ENCODE measurements at places on chromosomes 12 and 14.

DNA sequence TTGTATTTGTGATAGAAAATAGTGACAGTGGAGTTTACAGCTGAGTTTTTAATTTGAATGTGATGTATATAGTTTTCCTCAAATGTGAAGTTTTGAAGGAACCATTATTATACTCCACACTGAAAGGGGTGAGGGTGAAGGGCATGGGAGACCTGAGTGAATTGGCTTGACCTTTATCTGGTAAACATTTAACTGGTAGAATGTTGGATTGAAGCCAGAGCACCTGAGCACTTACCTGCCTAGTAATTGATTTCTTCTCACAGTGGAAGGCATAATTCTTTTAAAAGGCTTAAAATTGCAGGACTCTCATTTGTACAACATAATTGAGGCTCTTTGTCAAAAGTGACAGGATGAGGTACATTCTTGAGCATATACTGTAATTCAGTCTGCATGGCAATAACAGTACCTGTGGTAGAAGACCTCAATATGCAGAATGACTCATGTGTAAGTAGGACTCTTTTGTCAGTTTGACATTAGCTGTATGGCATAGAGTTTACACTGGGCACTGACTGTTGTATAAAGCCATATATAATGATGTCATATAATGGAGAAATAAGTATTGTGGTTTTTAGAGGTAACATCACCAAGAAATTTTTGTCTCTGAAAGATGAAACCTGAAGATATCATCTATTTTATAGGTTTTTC, 309.6 kb downstream of the TMTC2 start:
- no peak for DNase-seq

- DNase-seq: no peak
These were observed 49.1 kb upstream of the CAND1 start for GRCh38 chr12:67220065-67220464.

DNA sequence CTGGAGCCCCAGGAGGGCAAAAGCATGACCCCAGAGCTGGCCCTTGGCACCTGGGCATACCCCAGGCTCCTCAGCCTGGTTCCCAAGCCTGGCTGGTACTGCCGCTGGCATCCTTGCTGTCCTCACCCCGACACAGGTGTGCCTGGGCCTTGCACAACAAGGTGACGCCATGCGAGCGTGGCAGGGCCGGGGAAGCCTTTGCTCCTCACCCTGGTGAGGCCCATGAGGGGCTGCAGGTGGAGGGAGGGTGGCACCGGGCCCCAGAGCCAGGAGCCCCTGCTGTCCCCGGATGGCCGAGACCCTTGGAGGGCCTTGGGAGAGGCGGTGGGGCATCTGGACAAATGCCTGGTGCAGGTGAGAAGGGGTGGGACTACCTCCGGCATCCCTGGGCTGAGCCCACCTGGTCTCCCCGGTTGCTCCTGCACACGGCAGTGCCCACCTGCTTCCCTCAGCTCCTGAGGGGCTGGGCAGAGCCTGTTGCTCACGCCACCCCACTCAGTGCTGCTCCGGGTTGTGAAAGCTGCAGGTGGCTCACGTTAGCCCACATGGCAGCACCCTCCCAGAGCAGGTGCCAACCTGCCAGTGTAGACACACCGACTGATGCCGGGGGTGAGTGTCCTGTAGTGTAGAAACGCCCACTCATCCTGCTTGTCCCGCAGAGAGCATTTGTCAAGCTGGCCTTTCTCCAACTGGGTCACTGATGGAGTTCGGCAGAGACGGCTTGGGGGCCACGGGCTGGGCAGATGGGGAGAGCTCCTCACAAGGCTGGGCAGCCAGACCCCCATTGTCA, 24.6 kb upstream of the KIF26A start:
- DNase-seq: no peak

DNA sequence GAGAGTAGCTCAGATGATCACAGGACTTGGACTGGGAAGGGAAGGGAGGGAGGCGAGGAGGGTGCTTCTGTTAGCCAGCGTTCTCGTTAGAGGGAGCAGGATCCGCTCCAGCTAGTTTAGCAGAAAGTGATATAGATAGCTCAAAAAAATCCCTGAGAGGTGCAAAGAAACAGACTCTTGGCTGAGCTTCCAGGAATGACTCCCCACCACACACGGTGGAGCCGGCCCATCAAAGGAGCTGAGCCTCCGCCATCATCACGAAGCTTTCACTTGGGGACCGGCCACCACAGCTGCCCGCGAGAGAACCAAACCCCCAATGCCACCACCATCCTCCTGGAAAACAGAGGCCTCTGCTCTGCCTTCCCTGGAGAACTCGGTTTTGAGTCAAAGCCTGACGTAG, 124.6 kb upstream of the BCL2L14 start:
- no peak for DNase-seq

GRCh38 chr12:110556705-110557104, 26.4 kb downstream of the PPTC7 start:
- no peak for DNase-seq

DNA sequence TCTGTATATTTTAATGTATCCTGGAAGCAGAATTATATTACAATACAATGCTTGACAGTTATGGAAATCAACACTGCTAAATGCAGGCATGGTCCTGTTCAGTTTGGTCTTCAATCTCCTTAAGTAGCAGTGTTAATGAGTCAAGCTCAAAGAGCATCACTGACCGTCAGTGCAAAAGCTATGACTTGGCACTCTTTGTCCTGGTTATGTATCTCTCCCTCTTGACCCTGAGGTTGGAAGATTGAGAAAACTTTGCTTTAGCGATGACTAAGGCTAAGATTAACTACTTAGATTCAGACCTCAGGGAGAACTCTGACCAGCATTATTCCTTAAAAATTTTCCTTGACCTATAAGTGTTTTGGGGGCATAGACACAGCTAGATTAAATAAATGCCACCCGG, 10.9 kb downstream of the CLEC7A start:
- no peak for DNase-seq

- no peak for DNase-seq
These were observed 73.7 kb downstream of the CIT start for GRCh38 chr12:119803381-119803791.

GRCh38 chr14:97120611-97121031, 323.4 kb downstream of the VRK1 start:
- peak; percentile 48 for DNase-seq

- no peak for DNase-seq
These were observed 28.6 kb upstream of the CEBPE start for GRCh38 chr14:23147676-23148075.

GRCh38 chr12:7624478-7624877, 41.2 kb downstream of the APOBEC1 start:
- DNase-seq: no peak

GRCh38 chr12:32444895-32445294, 45.5 kb downstream of the FGD4 start:
- DNase-seq: no peak

DNA sequence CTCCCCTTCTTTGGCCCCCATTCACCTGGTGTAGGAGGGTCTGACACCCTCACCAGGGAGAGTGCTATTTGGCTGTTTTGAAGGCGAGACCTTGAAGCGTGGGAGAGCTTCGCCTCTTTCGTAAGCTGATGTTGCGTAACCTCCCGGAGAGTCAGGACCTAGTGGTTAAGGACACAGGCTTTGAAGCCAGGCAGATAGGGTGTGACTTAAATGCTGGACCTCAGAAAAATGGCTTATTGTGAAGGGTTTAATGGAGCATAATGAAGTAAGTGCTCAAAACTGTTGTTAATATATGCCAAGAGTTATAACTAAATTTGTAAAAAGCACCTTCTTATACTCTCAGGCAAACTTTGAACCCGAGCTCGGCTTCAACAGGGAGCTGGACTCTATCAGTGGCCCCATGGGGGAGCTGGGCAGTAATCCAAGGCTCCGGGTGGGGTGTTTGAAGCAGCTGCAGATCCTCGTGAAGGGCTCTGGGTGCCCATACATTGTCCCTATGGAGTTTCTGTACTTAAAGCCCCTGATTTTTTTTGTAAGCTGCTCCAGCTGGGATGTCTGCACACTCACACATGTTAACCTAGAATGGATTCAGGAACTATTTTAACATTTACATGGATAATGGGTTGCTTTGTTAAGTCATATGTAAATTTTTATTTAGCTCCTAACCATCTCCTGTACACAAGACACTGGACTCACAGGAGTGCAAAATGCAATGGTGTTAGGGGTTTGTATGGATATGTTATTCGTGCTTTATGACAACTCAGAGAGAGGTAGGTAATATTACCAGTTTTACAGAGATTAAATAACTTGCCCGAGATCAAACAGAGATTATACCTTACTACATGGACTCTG, 26.0 kb downstream of the PPFIBP1 start:
- DNase-seq: no peak

- no peak for DNase-seq
These were observed 155.5 kb upstream of the RGS6 start for GRCh38 chr14:71776471-71777360.

DNA sequence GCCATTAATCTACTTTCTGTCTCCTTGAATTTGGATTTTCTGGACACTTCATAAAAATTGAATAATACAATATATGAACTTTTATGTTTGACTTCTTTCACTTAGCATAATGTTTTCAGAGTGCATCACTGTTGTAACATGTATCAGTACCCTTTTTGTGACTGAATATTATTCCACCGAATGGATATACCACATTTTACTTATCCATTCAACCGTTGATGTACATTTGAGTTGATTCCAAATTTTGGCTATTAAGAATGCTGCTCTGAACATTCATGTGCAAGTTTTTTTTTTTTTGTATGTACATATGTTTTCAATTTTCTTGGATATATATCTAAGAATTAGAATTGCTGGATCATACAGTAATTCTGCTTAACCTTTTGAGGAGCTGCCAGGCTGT, 43.2 kb downstream of the CPSF2 start:
- DNase-seq: no peak

DNA sequence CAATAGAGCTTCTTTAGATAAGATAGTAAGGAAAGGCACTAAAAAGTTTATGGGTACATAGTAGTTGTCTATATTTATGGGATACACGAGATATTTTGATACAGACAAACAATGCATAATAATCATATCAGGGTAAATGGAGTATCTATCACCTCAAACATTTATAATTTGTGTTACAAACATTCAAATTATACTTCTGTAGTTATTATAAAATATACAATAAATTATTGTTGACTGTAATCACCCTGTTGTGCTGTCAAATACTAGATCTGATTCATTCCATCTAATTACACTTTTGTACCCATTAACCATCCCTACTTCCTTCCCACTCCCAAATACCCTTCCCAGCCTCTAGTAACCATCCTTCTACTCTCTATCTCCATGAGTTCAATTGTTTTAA, 179.7 kb downstream of the FOXG1 start:
- no peak for DNase-seq

DNA sequence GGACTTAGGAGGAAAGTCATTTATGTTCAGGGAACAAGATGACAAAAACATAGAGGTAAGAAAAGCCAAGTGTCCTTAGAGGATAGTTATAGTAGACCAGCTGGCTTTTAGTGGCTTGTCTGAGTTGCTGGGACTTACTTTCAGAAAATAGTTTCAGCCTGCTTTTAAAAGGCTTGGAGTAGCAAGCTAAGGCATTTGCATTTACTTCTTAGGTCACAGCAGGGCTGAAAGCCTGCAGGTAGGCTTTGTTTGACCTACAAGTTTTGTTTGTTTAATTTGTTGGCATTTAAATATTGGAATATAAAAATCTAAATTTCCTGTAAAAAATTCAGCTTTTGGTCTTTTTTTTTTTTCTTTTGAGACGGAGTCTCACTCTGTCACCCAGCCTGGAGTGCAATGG, 5.1 kb downstream of the ACSS3 start:
- no peak for DNase-seq

- no peak for DNase-seq
These were observed 41.8 kb downstream of the GALNT9 start for GRCh38 chr12:132287391-132288238.

DNA sequence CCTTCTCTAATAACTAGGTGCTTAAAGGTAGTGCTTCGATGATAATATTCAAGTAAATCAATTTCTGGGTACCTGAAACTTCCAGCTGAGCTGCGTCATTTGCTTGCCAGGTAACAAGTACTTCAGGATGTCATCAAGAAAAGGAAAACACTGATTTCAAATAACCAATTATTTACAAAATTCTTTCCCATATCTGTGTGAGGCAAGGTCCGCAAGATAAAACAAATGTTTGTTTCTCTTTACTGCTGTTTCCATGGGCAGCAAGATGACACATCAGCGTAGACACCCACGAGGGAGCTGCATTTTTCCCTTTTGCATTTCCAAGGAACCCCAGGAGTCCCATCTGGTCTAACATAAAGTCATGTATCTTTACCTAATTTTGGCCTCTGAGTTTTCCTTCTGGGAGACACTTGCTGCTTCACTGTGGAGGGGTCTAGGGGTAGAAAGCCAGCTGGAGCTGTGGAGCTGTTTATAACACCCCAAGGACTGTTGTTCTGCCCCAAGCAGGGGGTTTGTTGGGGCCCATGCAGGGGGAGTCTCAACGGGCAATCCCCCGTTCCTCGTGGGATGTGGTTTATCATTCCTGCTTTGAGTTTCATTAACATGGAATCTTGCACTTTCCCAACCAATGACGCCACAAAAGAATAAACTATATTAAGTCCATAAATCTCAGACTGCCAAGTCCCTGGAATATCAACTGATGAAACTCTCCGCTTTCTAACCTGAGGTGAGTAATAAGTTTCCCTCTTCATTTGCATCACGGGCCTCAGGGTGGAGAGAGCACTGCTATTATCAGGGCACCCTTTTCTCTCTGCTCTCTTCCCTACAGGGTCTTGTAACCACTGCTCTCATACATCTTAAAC, 112.8 kb upstream of the PELI2 start:
- DNase-seq: no peak

GRCh38 chr14:22200977-22201605, 387.9 kb downstream of the DAD1 start:
- DNase-seq: no peak

GRCh38 chr12:47797441-47797840, 22.3 kb downstream of the HDAC7 start:
- no peak for DNase-seq

- no peak for DNase-seq
These were observed 32.2 kb downstream of the MIA2 start for GRCh38 chr14:39265806-39266524.

DNA sequence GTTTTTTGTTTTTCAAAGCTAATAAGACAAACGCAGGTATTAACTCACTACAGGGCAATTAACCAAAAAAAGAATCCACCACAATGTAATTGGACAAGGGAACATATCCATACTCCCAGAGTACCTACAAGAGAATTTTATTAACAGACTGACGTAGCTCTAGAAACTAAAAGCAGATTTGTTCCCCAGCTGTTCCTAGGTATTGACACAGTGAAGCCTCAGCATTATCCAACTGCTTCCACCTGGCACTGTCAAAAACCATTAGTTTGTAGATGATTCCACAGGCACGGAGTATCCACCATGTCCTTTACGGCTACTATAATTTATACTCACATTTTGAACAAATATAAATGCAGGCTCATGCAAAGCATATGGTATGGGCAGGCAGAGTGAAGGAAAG, 22.3 kb downstream of the PPM1H start:
- DNase-seq: no peak

GRCh38 chr14:23362200-23362599, 2.8 kb downstream of the EFS start:
- DNase-seq: no peak

Data from stimulated activated CD4-positive, alpha-beta T cell treated with anti-CD3 and anti-CD28 coated beads, Interleukin-2, amount 100 ng/mL, for 24 hours (primary cell).